ENCODE measurements at places on chromosomes 16 and 17.

GRCh38 chr17:78541488-78542206 is 35.5 kb downstream of the DNAH17 start:
- no peak for DNase-seq

GRCh38 chr17:76383546-76384221 is 725 bp upstream of the SPHK1 start:
- DNase-seq: peak; percentile 57

DNA sequence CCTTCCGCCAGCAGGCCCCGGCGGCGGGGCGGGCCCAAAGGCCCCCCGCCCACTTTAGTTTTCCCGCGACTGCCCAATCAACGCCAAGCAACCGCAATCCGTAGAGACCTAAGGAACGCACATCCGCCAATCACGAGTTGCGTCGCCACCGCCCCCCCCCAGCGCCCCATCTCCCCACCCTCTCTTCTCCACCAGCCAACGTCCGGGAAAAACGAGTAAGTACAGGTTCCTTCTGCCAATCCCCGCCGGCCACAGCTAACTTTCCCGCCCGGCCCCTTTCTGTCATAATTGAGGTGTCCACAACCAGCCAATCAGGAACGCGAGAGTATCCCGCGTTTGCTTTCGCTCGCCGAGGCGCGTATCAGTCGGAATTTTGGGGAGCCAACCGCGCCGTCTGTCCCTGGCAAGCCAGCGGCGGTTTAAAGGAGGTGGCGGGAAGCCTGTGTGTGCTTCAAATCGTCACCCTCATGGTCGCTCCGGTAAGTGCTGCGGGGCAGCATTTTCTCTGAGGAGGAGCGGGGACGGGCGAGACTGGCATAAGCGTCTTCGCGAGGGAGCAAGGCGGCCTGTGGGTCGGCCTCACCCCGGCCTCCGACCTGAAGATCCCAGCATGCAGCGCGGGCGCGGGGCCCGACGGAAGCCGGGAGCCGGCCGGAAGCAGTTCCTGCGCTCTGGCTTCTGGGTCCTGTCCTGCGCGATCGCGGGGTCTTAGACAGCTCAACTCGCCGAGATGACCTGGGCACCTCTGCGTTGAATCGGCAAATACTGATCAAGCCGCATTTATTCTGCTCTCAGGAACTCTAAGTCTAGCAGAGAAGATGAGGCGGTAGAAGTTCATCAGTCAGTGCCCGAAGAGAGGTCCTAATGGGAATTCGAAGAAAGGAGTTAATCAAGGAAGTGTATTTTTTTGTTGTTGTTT is at the start of gene MIS12:
MIS12 (plus strand) TSS at position 361 of the 919 bp plus-strand sequence. CDS start 2,297 bp downstream, outside the sequence.
- DNase-seq: peak; percentile 85

- no peak for DNase-seq
Observed at GRCh38 chr16:88702371-88703210, 3.6 kb downstream of the RNF166 start.

- no peak for DNase-seq
Observed at GRCh38 chr17:34081269-34081668, 173.8 kb upstream of the CCL2 start.

GRCh38 chr17:43356999-43357398 is 41.8 kb upstream of the ARL4D start:
- DNase-seq: no peak

DNA sequence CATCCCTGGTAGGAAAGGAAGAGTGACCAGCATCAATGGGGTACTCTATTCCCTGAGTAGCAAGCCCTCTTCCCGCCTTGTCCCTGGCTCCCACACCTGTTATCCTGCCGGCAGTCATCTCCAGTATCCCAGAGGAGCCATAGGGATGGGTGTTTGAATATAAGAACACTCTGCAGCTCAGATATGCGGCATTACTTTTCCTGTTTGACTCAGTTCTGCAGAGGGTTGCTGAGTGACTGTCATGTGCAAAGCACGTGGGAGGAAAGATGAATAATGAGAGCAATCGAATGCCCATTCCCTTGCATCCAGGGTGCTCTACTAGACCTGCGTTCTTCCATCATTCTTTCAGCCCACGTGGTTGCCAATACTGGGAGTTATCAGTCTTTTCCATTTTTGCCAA is 115.1 kb downstream of the PRKCB start:
- DNase-seq: no peak

DNA sequence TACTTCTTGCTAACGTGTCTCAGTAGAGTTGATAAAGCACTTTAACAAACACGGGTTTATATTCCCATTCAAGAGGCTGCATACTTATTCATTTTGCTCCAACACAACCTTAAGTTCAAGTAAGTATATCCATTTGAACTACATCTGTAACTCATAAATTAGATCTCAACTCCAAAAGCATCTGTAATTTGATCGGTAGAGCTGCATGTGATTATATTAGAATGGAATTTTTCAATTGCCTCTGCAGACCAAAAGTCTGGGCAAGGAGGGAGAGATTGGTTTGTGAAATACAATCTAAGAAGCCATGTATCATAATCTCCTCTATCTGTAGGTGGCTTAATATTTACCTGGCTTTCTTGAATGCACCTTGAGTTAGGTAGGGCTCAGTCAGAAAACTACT is 371.0 kb downstream of the RBFOX1 start:
- DNase-seq: no peak

DNA sequence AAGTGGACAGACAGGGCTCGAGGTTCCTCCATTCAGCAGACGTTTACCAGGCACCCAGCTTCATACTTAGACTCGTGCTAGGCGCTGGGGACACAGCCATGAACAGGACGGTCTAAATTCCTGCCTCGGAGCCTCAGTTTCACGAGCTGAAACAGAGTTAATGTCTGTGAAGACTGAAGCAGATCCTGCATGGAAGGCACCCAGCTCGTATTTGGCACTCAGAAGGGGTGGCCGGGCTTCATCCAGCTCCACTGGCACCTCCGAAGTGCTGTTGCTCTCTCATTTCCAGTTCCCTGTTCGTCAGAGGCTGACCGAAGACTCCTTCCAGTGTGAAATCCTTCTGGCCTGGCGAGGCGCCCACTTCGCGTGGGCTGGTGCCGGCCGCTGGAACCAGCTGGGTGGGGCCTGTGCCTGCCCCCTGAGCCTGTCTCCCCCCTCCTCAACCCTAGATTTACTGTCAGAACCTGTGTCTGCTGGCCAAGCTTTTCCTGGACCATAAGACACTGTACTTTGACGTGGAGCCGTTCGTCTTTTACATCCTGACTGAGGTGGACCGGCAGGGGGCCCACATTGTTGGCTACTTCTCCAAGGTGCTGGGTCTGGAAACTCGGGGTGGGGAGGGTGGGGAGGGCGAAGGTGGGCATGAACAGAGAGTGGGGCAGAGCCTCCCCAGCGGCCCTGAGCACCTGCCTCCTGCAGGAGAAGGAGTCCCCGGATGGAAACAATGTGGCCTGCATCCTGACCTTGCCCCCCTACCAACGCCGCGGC is 5.8 kb downstream of the PRSS8 start:
- no peak for DNase-seq

- DNase-seq: no peak
Observed at GRCh38 chr16:68503334-68503733, 35.8 kb upstream of the ZFP90 start.

DNA sequence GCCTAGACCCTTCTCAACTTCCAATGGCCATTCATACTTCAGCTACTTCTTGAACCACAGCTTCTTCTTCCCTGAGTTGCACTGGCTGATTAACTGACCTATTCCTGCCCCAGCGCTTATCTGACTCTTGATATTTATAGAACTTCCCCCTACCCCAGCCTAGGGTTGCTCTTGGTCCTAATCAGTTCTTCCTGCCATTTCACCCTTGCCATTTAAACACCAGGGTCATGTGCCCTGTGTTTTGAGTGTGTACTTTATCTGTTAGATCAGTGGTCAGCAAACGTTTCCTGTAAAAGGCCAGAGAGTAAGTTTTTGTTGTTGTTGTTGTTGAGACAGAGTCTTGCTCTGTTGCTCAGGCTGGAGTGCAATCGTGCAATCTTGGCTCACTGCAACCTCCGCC is 82.4 kb upstream of the COX10 start:
- DNase-seq: no peak

DNA sequence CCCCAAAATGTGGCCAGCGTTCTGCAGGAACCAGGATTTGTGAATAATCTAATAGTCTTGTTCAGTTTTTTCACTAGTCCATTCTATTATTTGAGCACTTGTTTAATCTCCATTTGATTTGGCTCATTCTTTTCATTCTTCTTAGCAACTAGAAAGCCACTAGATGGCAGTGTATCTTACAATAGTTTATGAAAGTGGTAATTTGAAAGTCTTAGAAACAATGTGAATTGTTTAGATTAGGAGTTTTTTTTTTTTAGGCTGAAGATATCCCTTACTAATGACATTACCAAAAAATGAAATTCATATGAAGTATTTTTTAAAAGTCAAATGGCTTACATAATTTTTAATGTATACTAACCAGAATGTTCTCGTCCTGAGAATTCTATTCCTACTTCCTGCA is 6.7 kb downstream of the ERI2 start:
- DNase-seq: no peak

GRCh38 chr17:45640141-45640850 is 143.8 kb upstream of the CRHR1 start:
- peak; percentile 56 for DNase-seq

DNA sequence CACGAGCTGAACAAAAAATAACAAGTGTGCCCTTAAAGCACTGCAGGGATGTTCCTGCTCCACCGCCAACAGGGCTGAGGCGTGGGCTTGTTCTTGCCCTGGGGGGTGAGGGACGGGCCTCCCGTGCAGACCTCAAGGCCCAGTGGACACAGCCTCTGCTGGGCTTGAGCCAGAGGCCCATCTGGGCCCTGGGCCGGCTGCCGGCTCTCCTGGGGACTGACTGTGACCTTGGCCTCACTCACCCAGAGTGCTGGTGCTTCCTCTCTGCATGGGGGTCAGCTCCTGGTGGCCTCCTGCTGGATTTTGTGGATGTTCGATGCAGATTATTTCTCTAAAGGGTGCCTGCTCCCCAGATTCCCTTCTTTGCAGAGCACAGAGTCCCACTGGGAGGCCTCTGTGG is 54.2 kb upstream of the CDR2 start:
- DNase-seq: no peak

Measured in stimulated activated CD4-positive, alpha-beta T cell treated with anti-CD3 and anti-CD28 coated beads, TNF-alpha, amount 100 ng/mL, for 4 hours (primary cell).